ENCODE measurements at places on chromosomes 11 and 22.

DNA sequence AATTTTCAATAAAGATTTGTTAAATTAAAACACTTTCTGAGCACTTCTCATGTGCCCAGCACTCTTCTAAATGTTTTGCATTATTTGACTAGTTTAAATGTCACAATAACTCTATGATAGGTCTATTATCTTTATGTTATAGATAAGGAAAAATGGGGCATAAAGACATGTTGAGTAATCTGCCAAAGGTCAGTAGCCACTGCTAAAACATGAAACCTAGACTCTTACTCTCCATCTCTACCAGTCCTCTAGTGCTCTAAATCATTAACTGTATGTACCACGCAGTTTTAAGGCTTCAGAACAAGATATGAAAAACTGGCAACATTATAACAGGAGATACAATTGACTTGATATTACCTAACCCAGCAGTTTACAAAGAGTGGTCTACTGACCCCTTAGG, 6.9 kb downstream of the RAB6A start:
- no peak for DNase-seq

- no peak for DNase-seq
Measured at GRCh38 chr11:106983991-106984390, 34.3 kb downstream of the GUCY1A2 start.

DNA sequence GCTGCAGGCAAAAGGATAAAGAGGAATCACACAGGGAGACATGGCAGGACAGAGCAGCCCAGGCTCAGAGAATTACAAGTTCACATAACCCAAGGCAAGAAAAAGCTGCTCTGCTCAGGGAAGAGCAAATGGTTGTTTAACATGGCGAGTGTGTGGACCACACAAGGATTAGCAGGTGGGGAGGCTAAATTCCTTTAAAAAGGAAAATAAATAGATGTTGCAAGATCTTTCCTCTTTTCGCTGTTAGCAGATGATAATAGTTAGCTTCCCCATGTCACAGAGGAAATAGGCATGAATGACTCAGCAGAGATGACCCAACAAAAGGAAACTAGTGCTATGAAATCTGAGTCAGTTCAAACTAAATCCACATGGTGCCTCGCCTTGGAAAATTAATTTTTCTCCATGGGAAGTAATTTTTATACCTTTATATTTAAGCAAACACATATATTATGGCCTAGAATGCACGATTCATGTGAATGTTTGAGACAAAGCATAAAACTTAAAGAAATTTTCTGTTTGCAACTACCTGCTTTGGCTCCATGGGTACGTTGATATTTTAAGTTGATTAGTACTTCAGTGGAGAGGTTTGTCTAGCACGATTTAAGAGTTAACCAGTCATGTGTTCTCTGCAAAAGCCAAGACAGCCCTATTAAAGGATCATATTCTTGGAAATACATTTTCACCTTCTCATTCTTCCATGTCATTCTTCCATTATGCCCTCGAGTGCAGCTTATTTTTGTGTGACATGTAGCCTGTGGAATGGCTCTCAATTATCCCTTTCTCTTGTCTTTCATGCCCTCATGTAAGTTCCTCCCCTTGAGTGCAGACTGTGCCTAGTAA, 38.5 kb upstream of the FJX1 start:
- DNase-seq: no peak

GRCh38 chr11:74784234-74784633, 35.6 kb downstream of the RNF169 start:
- DNase-seq: no peak

GRCh38 chr22:27391092-27391770, 410.3 kb downstream of the MN1 start:
- DNase-seq: no peak

GRCh38 chr22:19970479-19971275, 29.1 kb upstream of the TXNRD2 start:
- DNase-seq: peak; percentile 19

- DNase-seq: no peak
Measured at GRCh38 chr11:105838668-105839384, 183.2 kb downstream of the MSANTD4 start.

DNA sequence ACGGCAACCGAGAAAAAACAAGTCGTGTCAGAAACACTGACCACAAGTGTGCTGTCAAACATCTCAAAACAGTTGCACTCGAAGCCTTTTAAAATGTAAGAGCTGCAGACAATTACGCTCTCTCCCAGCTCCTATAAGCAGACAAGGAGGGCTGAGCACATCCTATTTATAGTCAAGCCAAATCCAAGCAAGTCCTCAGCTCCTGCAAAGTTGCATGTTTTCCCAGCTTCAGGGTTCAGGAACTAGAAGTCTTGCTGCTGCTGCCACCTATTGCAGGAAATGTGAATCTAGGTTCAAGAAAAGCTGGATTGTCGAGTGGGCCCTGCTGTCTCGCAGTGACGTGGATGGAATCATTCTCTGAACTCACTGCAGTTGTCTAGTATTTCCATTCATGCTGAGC, 15.5 kb downstream of the EFCAB6 start:
- DNase-seq: peak; percentile 20

DNA sequence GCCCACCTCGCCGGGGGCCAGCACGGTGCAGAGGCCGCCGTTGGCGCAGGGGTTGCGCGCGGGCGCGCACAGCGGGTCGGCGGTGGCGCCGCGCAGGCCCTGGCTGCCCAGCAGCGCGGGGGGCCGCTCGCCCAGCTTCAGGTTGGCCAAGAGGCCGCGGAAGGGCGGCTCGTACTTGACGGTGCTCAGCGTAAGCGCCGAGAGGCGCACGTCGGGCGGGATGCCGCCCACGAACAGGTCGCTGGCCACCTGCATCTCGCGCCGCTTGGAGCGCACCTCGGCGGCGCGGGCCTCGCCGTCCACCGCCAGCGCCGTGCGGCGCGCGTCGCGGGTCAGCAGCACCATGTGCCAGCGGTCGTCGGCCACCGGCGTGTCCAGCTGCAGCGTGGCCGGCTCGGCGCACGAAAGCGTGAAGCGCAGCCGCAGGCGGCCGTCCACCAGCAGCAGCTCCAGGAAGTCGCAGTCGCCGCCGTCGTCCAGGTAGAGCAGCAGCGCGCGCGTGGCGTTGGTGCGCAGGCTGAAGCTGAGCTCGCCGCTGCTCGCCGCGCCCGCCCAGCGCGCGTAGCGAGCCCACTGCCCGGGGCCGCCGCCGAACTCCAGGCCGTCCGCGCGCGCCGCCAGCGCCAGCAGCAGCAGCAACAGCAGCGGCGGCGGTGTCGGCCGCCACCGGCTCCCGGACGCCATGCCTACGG, 9.8 kb downstream of the NRXN2 start:
- DNase-seq: no peak

GRCh38 chr11:22161489-22161888, 31.4 kb upstream of the ANO5 start:
- DNase-seq: no peak

All from NCI-H345 (cell line).